ENCODE measurements at places on chromosomes 16 and 17.

DNA sequence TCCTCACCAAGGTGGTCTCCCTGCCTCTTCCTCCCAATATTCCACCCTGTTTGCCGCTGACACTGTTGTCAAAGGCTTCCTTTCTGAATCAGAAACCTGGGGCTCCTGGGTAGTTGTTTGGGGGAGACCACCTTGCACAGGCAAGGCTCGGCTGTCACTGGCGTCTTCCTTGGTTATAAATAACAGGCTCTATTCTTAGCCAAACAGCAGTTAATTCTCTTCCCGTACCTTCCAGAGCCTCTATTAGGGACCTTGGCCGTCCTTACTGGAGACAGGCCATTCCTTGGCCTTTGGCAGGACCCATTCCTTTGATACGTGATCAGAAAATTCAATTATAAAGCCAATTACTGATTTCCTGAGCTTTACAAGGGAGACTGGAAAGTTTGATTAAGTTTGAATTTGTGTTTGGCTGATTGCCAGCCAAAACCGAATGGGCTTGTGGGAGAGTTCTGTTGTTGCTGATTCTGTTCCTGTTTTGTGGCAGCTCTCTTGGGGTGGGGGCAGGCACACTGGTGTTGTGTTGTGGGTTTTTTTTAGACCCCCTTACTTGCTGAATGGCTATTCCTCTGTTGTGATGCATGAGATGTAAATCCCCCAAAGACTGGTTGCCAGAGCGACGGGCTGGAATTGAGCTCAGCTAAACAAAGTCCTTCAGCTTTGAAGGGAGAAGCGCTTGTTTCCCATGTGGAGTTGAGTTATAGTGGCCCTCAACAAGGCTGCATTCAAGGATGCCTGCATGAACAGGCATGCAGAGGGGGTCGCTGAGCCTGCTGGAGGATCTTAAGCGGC is 104.6 kb downstream of the GNAO1 start:
- DNase-seq: no peak

GRCh38 chr17:78147315-78147998 is 1.3 kb downstream of the C17orf99 start:
- DNase-seq: no peak

DNA sequence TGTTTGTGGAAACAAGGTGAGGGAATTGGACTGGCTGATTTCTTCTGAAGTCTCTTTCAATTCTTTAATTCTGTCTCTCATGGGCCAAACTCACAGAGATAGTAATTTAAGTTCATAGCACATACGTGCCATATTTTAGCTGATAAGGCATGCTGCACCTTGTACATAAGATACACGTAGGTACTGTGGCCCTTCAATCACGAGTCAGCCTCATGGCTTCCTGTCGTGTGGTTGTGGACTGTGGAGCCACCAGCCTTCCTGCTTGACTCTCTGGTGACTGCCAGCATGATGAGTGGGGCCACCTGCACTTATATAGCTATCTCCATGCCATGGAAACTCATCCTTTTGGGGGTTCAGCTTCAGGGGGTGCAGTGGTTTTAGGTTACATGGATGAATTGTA is 25.1 kb downstream of the KSR1 start:
- DNase-seq: no peak

DNA sequence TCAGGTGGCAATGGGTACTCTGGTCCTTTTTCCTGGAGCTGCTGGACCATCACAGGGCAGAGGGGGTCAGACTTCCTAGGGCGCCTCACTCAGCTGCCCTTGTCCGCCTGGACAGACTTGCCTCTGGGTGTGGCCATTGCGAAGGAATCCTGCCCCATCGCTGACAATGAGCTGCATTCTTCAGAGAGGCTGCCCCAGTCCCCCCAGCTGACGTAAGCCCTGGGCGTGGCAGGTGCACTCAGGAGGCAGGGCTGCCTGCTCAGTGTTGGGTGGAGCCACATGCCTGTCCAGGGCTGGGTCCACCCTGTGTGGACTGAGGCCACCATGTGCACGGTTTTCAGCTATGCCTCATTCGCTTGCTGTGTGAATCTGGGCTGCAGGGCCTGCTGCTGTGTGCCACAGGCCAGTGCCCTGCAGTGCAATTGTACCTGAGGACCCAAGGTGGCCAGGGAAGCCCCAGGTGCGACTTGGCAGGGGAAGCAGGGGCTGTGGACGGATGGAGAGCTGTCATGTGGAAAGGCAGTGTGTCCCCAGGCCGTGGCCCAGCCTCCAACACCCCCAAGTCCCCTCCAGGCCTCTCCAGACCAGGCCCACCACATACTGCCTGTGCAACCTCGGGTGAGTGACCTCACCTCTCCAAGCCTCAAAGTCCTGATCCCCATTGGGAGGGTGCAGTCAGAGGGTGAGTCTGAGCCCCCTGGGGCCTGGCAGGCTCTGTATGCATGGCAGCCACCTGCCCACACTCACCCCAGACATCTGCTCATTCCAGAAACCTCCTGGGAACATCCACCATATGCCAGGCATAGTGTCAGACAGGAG is 14.0 kb upstream of the MPRIP start:
- DNase-seq: peak; percentile 99

GRCh38 chr17:81898029-81898866 is 3.8 kb upstream of the NPB start:
- DNase-seq: peak; percentile 56

DNA sequence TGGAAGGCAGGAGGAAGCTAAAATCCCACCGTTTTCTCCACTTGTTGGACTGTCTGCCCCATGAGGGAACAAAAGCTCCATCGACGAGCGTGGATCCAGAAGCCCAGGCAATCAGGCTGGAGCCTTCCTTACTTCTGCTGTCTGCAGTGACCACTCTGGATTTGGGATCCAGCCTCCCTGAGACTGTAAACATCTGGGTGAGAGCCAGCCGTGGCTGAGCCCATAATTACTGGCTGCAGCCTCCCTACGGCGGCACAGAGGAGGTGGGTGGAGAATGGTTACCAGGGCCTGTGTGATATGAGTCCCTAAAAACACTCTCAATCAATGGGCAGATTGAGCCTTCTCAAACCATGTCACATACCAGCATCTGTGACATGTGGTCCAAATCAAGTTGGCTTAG is 158.2 kb downstream of the FOXL1 start:
- DNase-seq: no peak

GRCh38 chr16:13935408-13935807 is 15.5 kb downstream of the ERCC4 start:
- DNase-seq: no peak

DNA sequence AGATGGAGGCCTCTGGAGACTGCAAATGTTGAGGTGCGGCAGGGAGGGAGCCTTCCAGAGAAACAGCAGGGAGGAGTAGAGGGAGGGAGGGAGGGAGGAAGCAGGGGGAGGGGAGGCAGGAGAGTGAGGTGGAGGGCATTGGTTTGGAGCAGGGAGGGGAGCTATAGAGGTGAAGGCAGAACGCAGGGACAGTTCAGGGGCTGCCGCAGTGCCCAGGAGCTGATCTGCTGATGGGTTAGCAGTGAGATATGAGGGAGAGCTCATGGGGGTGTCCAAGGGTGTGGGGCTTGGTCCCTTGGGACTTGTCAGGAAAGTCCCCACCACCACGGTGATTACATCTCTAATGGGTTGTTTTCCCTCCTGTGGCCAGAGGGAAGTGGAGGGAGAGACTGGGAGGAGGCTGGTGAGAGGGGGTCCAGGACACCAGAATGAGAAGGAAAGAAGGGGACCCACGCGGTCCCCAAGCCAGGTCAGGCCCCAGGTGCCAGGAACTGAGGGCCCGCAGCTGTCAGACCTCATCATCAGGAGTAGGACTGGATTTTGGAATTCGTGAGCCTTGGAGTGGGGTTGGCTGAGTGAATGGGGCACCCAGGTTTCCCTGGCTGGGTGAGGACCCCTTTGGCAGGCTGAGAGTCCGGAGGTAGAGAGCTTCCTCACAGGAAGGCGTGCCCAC is 11.2 kb downstream of the CA4 start:
- no peak for DNase-seq

DNA sequence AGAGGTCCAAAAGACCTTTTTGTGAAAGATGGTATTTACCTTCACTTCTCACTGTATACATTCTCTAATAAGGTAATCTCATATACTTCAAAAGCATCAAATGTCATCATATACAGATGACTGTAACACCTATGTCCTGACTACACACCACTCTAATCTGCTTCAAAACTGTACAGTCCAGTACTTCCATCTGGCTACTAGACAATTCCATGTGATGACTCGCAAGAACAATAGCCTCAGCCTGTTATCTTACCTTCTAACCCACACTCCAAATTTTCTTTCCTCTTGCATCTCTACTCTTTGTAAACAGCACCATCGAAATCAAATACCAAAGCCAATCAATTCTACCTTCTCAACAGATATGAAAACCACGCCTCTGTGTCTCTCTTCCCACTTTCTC is 24.1 kb downstream of the MYO1D start:
- DNase-seq: no peak

- no peak for DNase-seq
Observed at GRCh38 chr17:53090770-53091169, 732.0 kb upstream of the KIF2B start.

DNA sequence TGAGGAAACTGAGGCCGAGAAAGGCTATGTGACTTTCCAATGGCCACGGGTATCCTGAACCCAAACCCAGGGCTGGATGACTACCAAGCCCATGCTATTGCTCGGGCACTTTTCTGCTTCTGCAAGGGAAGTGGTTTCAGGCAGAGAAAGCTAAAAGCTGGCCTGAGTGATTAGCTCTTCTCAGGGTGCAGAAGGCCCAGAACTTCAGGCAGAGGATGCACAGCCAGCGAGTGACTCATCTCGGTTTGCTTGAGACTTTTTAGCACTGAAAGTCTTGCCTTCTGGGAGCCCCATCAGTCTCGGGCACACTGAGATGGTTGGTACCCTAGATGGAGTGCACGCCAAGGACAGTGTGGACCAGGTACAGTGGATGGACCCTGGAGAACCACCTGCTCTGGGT is 129.5 kb upstream of the SDK2 start:
- no peak for DNase-seq

- DNase-seq: no peak
Observed at GRCh38 chr16:23532448-23532847, 22.2 kb upstream of the GGA2 start.

All from HS-27A (cell line).